ENCODE measurements at places on chromosomes 4 and X.

DNA sequence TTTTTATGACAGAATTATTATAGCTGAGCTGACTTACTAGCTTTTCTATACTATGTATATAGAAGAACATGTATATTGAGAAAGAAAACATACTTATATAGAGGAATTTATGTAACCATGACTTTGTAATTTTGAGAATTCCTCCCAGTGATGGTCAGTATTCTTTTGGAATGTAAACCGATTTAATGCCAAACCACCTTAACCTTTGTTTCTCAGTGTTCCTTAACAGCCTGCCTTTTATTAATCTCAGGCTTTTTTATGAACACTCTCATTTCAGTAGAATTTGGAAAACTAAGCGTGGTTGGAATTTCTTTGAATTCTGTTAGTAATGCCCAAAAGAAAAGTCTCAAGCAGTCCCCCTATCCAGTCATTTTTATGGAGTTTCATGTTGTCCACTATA lies 47.0 kb downstream of the MOSPD2 start:
- DNase-seq: no peak

- peak; percentile 17 for DNase-seq
Observed at GRCh38 chrX:140762061-140762460, 52.5 kb downstream of the LINC00632 start.

GRCh38 chr4:11469650-11470437 lies 41.1 kb upstream of the HS3ST1 start:
- no peak for DNase-seq

- no peak for DNase-seq
Observed at GRCh38 chr4:28835501-28835900, 1884.7 kb upstream of the PCDH7 start.

- no peak for DNase-seq
Observed at GRCh38 chr4:92969650-92970379, 666.0 kb downstream of the GRID2 start.

- DNase-seq: no peak
Observed at GRCh38 chr4:16110661-16111290, 27.0 kb upstream of the PROM1 start.

DNA sequence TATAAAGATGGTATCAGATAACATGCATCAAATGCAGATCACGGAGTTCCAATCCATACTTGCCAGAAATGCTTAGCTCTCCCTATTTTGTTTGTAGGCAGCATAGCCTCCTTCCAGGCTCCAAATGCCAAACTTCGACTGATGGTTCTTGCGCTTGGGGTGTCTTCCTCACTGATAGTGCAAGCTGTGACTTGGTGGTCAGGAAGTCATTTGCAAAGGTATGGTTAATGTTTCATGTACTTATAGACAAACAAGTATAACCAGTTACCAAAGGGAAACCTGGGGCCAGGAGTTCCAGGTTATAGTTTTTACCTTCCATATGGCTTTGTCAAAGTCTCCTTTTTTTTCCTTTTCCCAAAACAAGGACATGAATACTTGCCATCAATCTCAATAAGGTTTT lies 5.3 kb downstream of the CWH43 start:
- no peak for DNase-seq

DNA sequence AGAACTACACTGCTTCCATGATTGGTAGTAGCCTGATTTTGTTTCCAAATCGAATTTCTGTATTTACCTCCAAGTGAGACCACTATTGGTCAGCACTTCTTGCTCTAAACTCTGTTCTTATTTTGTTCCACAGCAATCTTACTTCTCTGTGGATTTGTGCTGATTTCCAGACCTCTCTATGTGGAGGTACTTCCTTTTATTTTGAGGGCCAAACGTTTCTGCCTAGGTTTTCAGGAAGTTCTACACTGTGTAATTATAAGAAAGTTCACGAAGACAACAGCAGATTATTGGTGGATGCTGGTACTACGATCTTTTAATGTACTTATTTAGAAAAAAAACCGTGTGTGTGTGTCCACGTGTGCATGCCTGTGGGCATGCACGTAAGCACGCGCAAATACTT lies 46.7 kb downstream of the DTHD1 start:
- no peak for DNase-seq
